ENCODE measurements at places on chromosomes 4 and X.

DNA sequence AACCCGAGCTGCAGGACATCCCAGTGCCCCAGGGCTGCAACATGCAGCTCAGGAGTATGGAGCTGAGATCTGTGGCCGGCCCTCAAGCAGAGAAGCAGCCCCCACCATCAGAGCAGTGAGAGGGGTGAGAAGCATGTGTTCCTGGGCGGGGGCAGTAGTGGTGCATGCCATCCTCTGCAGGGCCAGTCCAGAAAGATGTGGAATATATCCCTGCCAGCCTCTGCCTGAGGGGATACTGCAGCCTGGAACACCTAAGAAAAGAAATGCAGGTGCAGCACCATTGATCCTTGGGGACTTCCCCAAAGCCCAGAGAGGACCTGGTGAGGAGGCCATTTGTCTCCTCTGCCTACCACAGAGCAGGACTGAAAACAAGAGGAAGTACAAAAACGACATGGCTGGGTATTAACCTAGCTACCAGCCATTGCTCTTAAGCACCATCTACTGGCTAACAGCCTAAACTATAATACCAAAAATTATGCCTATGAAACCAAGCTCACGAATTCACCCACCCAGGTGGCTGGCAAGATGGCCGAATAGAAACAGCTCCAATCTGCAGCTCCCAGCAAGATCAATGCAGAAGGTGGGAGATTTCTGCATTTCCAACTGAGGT lies 158.8 kb downstream of the ADGRA3 start:
- DNase-seq = peak; percentile 68

DNA sequence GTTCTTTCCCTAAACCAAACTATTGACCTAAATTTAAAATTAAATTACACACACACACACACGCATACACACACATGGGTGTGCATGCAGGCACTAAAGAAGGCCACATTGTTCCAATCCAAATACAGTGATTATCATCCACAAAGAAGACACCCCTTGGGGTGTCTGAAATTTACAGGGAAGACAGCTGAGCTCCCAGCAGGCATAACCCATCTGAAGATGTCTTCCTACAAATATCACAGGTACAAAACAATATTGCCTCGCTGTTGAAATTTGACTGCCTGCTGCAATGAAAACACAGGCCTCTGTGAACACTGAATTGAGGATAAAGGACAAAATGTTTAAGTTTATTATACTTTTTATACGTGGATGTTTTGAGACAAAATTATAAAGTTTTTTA lies 50.2 kb upstream of the SLC7A11 start:
- DNase-seq = no peak

DNA sequence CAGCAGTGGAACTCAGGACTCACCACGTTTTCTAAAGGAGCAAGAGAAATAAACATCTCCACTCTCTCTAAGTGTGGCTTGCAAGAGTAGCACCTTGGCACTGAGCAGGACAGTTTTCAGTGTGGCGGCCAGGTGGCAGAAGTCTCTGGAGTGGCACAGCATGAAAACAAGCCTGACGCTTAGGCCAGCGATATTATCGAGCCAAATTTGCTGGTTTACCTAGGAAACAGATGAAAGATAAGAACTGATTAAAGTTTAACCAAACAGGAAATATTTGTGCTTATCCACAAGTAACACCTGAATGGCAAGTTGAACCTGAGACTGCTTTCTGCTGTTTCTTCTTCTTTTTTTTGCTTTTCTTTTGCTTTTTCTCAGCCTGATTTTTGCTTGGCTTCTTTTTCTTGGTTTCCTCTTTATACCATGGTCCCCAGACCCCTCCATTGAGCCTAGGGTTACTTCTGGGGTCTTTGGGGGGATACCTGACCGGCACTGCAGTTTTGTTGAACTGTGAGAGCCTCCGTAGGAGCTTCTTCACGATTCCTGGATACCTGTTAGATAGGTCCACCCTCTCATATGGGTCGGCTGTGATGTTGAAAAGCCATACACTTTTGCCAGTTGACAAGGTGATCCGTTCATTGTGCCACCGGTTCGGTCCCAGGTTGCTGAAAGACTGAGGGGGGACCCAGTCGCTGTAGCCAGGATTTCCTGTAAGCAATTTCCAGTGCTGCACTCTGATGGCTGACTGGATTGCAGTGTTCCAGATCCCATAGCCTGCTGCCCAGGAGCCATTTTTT lies 77.3 kb downstream of the ARSJ start:
- DNase-seq = peak; percentile 2

DNA sequence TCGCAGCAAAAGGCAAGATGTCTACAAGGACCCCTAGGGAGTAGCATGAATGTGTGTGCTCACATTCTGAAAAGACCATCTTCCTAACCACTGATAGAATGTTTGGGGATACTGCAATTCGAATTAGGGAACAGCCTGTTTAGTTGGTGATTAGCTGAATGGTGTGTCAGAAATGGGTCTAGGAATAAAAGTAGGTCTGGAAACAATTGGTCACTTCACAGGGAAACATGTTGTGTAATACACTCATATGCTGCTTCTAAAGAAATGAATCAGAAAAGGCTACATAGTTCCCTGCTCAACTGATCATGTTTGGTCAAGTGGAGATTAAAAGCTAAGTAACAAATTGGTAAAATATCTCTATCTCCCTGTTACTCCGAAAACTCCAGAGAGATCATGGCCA lies 2362.4 kb upstream of the TENM3 start:
- DNase-seq = no peak

DNA sequence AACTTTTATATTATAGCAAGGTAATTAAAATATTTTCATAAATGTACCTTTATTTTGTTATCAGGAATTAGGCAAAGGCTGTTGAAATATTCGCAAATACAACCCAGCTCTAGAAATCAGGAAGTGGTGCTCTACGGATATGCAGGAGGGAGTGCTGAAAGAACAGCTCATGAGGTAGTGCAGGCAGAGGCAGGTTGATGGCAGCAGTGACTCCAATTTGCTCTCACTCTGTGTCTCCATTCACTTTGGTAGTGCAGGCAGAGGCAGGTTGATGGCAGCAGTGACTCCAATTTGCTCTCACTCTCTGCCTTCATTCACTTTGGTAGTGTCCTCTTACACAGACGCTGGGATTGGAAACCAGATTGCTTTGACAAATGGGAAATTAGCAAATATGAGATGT lies 277.9 kb downstream of the TRIML1 start:
- DNase-seq = peak; percentile 8

DNA sequence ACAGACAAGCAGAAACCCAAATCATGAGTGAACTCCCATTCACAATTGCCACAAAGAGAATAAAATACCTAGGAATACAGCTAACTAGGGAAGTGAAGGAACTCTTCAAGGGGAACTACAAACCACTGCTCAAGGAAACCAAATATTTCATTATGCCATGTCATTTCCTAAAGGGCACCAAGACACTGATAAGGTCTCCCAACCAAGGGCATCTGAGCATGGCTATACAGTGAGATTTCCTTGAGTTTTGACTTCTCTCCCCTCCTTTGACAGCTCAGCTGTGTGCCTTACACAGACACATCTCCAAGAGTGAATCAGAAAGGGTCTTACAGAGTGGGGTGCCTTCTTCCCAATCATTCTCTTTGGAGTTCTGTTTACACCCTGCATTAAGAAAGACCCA lies 40.4 kb downstream of the PCDH7 start:
- DNase-seq = no peak

GRCh38 chrX:134670134-134670924 lies 12.1 kb upstream of the PLAC1 start:
- no peak for DNase-seq

GRCh38 chr4:74105656-74106280 lies 6.8 kb upstream of the CXCL2 start:
- DNase-seq = no peak

GRCh38 chr4:25875281-25875745 lies 12.5 kb upstream of the SEL1L3 start:
- no peak for DNase-seq

DNA sequence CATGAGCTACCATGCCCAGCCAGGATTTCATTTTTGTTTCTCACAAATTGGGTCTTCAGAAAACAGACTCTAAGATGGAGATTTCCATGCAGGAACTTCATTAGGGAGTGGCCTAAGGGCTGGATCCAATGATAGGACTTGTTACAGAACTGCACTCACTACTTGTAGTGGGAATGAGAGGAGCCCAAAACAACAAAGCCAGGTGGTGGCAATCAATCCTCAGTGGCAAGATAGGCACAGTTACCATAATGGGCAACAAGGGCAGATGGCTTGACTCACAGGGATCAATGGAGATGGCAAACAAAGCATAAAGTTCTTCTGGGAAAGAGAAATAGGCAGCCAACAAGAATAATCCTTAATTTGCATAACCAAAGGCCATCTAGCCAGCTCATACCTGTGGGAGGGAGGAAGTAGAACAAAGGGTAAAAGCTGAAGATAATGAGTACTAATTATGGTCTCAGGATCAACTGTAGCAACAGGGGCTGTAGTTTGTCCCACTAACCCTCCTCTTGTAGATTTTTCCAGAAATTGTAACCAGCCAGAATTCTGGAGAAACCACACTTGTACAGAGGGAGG lies 72.8 kb upstream of the MAPK10 start:
- DNase-seq = no peak

DNA sequence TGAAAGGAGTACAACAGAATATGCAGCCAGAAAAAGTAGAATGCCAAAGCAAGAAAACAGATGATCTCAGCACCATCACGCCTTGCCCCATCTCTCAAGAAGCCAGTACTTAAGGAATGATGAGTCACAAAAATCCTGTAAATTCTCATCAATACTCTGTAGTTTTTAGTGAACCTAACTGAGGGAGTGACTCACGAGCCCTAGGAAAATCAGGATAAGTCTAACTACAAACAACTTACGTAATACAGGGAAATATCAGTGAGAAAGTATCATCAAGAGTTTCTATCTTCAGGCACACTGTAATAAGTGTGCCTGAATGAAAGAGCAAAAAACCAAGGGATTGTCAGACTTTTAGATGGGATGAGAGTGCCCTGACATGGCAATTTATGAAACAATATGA lies 644.4 kb downstream of the STPG2 start:
- DNase-seq = no peak

DNA sequence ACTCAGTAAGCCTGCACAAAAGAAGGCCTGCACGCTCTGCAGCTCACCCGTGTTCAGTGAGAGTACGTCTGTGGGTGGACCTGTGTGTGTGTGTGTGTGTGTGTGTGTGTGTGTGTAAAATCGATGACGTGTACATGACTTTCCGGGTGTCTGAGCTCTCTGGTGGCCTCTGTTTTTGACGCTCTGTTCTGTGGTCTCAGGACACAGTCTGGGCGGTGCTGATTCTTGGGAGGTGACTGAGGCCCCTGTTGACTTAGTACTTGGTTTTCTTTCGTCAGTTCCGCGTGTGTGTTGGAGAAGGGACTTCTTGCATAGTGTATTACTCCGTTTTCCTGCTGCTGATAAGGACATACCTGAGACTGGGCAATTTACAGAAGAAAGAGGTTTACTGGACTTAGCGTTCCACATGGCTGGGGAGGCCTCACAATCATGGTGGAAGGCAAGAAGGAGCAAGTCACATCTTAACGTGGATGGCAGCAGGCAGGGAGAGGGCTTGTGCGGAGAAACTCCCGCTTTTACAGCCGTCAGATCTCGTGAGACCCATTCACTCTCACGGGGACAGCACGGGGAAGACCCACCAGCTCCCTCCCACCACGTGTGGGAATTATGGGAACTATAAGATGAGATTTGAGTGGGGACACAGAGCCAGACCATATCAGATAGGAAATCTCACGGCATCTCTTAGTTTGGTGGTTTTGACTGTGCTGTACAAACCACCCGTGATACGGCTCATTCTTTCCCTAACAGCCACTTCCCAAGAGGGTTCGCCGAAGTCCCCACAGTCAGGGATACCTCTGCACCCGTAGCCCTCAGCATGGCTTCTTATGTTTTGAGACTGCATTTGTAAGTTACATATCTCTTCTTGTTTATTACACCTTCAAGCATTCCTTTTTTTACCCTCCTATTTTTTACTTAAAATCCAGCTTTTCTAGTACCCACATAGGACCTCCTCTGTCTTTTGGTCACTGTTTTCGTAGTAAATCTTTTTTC lies 24.5 kb downstream of the UVSSA start:
- no peak for DNase-seq

GRCh38 chrX:18938710-18939109 lies 45.2 kb downstream of the PHKA2 start:
- no peak for DNase-seq

DNA sequence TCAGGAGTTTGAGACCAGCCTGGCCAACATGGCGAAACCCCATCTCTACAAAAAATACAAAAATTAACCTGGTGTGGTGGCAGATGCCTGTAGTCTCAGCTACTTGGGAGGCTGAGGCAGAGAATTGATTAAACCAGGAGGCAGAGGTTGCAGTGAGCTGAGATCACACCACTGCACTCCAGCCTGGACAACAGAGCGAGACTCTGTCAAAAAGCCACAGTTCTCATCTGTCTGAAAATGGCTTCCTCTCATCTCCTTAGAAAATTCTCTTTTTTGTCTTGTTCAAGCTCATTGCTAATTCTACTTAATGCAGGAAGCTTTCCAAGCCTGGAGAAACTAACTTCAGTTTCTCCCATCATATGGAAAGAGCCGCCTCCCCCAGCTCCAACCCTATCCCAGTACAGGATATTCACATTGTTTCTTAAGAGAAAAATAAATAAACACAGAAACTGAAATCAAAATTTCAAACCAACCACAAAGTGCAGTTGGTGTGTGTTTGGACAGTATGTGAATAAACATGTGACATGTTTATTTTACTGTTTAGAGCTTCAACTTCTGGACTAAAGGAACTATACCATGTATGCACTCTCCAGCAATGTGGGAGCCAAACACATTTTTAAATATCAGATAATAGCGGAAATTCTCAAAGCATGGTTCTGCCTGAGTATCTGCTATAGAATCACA lies 55.0 kb upstream of the GAB1 start:
- DNase-seq = no peak

GRCh38 chrX:104696667-104697066 lies 130.7 kb downstream of the IL1RAPL2 start:
- DNase-seq = no peak

DNA sequence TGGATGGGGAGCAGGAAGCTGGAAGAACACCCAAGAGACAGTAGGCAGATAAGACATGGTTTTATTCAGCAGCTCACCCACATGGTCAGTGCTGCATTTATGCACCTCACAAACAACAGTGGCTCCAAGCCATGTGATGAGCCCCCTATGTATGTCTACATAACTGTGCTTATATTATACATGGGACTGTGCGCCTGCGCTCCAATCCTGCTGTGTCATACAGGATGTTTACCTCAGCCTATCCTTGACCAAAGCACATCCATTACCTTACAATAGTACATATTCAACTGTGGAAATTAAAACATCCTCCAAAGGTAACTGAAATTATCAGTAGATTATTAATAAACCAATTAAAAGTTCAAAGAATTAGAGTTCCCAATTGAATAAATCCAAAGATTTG lies 44.1 kb upstream of the SGMS2 start:
- peak; percentile 23 for DNase-seq

GRCh38 chr4:107616838-107617389 lies 103.1 kb downstream of the PAPSS1 start:
- DNase-seq = no peak

All from KBM-7 (cell line).